ENCODE measurements at places on chromosomes 6 and 20.

- DNase-seq, result no peak
Observed at GRCh38 chr20:45300961-45301360, 5.7 kb upstream of the RBPJL start.

- DNase-seq, result no peak
Observed at GRCh38 chr6:25150863-25151262, 128.3 kb upstream of the CARMIL1 start.

- no peak for DNase-seq
Observed at GRCh38 chr6:116381000-116381399, 10.3 kb downstream of the DSE start.

- no peak for DNase-seq
Observed at GRCh38 chr6:24660105-24660504, 6.6 kb downstream of the TDP2 start.

DNA sequence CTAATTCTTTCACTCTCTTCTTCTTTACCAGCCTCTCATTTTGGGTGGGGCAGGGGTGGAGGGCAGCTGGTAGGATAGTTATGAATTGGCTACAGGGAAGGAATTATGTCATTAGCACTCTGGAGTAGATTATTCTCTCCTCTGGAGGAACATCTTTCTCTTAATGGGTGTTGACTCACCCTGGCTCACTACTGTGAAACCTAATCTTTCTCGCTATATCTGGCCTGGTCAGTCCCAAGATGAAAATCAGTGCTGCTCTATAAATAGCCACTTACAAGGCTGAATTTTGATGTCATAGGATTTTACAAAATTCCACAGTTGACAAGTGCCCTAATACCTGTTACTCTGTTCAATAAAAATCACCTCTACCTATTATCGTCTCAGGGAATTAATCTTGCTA lies 151.3 kb downstream of the COL9A1 start:
- no peak for DNase-seq

DNA sequence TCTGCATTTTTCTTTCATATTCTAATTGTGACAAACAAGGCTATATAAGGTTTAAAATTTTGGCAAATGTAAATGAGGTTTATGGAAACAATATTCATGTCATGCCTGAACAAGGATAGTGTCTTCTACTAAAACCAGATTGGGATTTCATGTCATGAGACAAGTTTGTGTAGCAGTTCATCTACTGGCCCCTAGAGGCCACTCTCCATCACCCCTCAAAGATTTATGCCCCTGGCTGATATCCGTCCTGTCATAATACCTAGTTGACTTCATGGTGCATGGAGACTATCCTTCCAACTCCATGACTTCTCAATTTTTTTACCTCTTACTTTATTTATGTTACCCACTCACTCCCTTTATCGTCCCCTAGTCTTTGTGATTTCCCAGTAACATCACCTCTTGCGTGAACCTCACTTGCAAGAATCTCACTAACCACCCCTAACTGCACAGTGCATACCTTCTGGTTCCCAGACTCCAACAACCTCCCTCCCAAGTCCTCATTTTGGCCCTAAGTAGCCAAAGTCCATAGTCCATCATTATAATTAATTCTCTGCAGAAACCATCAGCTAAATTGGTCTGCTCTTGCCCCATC lies 179.8 kb downstream of the TASP1 start:
- no peak for DNase-seq

DNA sequence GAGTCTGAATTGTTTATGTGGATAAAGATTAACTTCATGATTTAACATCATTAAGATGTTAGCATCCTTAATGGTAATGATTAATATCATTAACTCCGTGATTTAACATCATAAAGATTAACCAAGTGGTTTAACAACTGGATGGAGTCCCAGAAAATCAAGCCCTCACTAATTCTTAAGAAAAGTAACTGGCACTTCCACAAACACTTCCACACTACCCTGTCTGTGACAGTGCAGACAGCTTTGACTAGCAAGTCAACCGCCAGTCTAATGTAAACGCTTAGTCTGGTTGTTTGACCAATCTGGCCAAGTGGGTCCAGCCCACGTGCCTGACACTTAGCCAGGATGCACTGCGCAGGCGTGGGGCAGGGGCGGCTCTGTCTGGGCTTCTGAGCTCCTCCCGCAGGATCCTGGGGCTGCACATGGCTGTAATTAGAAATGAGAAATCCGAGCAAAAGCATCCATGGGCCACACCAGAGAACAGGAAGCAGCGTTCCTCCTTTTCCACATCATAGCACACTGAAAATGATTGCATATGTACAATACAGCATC lies 424.2 kb downstream of the FOXA2 start:
- DNase-seq, result no peak

- DNase-seq, result no peak
Observed at GRCh38 chr6:91523511-91523910, 936.6 kb upstream of the MAP3K7 start.

- DNase-seq, result no peak
Observed at GRCh38 chr6:26223228-26223627, 136.0 kb downstream of the HFE start.

DNA sequence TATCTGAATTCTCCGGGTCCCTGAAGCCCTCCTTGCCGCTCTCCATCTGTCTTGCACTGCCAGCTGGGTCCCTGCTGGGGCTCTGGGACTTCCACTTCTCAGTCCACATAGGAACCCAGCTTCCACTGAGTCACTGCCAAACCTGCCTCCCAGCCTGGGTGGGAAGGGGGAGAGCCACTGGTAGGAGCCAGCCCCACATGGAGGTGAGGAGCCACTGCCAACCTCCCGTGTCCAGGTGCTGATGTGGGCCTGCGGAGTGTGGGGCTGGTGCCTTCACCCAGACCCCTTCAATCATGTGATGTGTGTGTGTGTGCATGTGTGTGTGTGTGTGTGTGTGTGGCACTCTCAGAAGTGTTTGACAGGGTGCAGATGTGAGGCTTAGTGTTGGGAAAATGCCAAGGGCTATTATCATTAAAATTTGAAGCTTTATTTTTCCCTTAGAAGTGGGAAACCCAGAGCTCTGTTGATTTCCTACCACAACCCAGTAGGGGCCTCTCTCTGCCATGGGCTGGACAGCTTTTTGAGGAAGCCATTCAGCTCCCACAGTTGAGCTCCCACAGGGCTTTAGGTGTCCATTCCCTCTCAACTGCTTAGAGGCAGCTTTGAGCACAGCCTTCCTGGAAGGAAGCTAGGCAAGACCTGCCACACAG lies 9.3 kb upstream of the SGK2 start:
- DNase-seq, result no peak

- DNase-seq, result no peak
Observed at GRCh38 chr6:40315060-40315459, 272.1 kb downstream of the LRFN2 start.

- DNase-seq, result no peak
Observed at GRCh38 chr6:36834576-36835341, 4.5 kb downstream of the CPNE5 start.

GRCh38 chr6:47446669-47447330 lies 30.8 kb upstream of the CD2AP start:
- DNase-seq, result no peak

DNA sequence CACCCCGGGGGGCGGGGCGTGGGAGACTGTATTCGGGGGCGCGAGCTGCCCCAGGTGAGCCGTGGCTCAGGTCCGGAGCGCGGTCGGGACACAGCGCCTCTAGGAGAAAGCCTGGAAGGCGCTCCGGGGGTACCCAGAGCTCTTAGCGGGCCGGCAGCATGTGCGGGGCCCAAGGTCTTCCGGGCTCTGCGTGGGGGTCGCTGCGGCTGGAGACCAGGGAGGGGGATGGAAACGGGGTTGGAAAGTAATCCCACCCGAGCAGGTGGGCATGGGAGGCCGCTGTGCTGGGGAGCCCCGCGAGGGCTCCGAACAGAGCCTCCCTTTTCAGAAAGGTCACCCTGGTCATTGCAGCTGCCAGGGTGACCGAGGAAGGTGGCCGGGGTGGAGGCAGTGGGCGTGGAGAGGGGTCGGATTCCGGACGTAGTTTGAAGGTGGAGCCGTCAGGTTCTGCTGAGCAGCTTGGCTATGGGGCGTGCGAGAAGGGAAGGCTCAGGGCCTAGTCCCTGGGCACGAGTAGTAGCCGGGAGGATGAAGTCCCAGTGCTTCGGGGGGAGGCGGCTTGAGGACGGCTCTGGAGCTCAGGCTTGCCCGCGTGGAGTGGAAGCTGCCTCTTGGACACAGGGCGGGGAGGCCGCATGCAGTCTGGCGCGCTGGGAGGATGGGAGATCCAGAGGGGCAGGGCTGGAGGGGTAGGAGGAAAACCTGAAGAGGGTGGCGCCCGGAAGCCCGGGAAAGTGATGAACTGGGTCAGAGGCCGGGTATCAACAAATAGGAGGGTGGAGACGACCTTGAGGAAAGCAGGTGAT lies at the start of gene SIRT5:
TSS of gene SIRT5 (plus strand) at position 31 of the 806 bp plus-strand sequence. CDS start 9,510 bp downstream, outside the sequence.
- DNase-seq, result peak; percentile 68

DNA sequence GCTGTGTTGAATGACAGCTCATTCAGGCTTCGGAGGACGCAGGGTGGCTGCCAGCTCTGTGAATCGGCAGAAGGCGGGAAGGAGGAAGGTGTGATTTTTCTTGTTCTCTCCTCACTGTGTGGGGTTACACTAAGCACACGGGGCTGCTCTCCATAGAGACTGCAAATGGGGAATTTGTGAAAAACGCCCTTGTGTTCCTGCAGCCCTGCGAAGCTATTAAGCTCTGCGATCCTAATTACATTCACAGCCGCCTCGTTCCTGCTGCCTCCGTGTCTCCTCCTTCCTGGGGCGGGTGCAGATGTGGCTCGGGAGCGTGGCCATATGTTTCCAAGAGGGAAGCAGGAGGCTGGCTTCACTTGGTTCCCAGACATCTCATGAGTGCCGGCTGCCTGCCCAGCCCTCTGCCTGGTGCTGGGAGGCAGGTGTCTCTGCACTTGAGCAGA lies 124.0 kb downstream of the TOX2 start:
- DNase-seq, result no peak

- DNase-seq, result no peak
Observed at GRCh38 chr20:52209154-52209571, 17.6 kb upstream of the ZFP64 start.

DNA sequence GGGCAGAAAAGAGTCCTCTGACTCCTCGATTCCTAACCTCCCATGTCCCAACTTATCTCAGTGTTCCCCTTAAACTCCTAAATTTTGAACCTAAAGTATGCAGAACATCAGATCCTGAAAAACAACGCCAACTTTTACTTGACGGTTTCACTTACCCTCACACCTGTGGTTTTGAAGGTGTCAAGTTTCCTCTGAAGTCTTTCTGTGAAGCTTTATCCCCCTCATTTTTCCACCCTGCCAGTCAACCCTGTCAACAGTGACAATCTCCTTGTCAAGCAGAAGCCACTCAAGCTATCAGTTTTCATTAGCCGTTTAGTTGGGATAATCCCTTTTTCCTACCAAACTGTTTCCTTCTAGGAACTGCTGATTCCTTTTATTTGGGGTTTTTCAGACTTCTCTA lies 245.4 kb upstream of the PREP start:
- no peak for DNase-seq

GRCh38 chr6:158799051-158799792 lies 19.9 kb downstream of the EZR start:
- no peak for DNase-seq

DNA sequence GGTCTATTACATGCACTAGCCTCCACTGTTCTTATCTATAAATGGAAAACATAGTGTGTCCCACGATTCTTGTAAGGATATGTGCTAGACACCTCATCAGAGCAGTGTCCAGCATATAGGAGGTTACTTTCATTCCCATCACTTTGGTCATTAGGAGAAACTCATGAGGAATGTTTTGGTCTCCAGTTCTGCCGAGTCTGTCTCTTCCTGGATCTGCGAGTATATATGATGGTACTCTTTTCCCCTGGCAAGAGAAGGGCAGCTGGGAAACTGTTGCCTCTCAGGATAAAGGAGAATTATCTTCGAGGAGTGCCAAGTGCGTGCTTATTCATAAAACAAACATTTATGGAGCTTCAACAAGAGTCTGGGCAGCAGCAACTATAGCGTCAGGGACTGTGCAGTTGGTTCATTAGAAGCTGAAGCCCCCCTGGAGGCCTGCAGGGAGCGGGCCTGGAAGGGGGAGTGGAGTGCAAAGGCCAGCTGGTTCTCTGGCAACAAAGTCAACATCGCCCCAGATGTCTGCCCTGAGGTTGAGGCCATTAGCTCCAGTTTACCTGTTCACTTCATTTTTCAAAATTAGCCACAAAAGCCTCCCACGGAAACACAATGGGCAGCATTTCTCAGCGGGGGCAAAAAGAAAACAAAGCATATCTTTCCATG lies 811.9 kb downstream of the MAFB start:
- DNase-seq, result no peak

DNA sequence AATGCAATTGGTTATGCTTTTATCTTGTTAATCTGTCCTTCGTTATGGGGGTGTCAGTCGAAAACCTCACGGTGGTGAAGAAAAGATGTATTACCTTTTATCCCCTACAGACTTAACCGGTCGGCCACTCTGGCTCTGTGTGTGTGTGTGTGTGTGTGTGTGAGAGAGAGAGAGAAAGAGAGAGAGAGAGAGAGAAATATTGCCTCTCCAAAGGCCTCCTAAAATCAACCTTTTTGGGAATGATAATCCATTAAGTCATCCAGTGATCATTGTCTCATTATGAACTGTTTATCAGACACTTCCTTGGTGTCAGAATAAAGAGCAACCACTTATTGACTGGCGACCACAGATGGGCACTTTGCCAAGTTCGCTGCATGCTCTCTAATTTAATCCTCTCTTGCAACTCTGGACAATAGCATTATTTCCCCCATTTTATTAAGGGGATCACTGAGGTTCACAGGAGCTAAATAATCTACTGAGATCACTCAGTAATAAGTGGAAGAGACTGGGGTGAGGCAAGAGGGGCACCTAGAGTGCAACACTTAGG lies 30.7 kb downstream of the SLC35D3 start:
- no peak for DNase-seq

GRCh38 chr20:23246717-23247664 lies 103.6 kb upstream of the NXT1 start:
- DNase-seq, result no peak

- no peak for DNase-seq
Observed at GRCh38 chr6:9398071-9398766, 962.9 kb upstream of the SLC35B3 start.

DNA sequence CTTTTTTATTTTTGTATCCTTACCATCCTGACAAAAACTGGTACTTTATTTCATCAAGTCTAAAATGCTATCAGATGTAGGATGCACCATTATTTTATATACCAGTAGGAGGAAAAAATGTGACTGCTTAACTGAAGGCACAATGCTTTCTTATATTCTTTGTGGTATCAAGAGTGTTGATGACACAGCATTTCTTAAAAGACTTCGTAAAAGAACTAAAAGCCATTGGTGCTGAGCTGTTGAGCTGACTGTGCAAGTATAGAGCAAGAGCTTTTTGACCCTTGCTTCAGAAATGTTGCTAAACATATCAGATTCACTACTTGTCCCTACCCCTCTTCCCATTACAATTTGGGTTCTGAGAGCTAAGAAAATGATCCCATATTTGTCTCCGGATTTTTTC lies 17.5 kb downstream of the SF3B5 start:
- no peak for DNase-seq
